Subcutaneous preadipocyte (primary cell): ENCODE measurements at places on chromosomes 11 and 22. TPM values are rescaled to one million over a fixed set of nuclear protein-coding genes. Genes with fewer than 3 reads are reported as not detected.

HIC2 gene
- total RNA-seq, result 2.9 and 5.1 TPM in 2 replicates

SCT gene
- not detected in 2 replicates for total RNA-seq

UBE2L3 gene
- 41.8 and 45.9 TPM in 2 replicates for total RNA-seq

ART5 gene
- not detected in 2 replicates for total RNA-seq

EMSY gene
- 16.5 and 21.1 TPM in 2 replicates for total RNA-seq
